ENCODE measurements at places on chromosomes 3 and 15. TPM values are rescaled to one million over a fixed set of nuclear protein-coding genes. Genes with fewer than 3 reads are reported as not detected.

Gene GPR160
- total RNA-seq, result 0.49 TPM

Gene CPN2
- not detected for total RNA-seq

Gene SERINC4
- total RNA-seq, result not detected

Gene FETUB
- total RNA-seq, result not detected

Gene ADAMTSL3
- total RNA-seq, result 0.49 TPM

Gene TMEM212
- total RNA-seq, result not detected

Gene RUVBL1
- total RNA-seq, result 19.5 TPM

DNA sequence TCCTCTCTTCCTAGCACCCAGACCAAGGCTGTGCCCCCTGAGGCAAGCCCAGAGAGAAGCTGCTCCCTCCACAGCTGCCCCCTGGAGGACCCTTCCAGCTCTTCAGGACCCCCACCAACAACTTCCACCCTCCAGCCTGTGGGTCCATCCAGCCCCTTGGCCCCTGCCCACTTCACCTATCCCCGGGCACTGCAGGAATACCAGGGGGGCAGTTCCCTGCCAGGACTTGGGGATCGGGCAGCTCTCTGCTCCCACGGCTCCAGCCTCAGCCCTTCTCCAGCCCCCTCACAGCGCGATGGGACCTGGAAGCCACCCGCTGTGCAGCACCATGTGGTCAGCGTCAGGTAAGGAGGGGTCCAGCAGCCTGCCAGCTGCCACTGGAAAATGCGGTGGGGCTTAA is 5.6 kb downstream of the DISP2 start:
- no peak for DNase-seq

- no peak for DNase-seq
Measured at GRCh38 chr3:15527031-15527459, 5.5 kb upstream of the COLQ start.

- no peak for DNase-seq
Measured at GRCh38 chr3:177742273-177742672, 545.0 kb upstream of the TBL1XR1 start.

DNA sequence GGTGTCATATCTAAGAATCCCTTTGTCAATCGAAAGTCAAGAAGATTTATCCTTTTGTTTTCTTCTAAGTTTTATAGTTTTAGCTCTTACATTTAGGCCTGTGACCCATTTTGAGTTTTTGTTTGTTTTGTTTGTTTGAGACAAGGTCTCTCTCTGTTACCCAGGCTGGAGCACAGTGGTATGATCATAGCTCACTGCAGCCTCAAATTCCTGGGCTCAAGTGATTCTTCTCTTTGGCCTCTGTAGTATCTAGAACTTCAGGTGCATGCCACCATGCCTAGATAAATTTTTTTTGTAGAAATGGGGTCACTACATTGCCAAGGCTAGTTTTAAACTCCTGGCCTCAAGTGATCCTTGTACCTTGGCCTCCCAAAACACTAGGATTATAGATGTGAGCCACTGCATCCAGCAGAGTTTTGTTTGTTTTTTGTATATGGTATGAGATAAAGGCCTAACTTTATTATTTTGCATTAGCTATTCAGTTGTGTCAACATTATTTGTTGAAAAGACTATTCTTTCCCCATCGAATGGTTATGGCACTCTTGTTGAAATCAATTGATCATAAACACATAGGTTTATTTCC is 5.8 kb upstream of the MYO5C start:
- no peak for DNase-seq

DNA sequence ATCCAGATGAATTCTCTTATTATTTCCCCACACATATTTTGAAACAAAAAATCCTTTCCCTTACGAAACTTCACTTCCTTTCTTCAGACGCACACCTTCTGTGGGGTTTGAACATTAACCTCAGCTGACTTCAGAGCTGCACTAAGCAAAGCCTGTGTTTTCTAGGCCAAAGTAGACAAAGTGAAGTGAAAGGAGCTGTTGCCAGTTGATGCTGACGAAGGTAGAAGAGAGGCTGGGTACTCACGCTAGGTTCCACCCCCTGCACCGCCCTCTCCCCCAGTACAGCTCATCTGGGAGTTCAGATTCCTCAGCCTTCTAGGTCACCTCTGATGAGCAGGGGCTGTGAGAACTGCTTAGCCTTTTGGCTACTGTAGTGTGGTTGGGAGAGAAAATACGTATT is 24.1 kb downstream of the DUT start:
- no peak for DNase-seq

GRCh38 chr3:25032344-25032743 is 395.7 kb upstream of the RARB start:
- no peak for DNase-seq

DNA sequence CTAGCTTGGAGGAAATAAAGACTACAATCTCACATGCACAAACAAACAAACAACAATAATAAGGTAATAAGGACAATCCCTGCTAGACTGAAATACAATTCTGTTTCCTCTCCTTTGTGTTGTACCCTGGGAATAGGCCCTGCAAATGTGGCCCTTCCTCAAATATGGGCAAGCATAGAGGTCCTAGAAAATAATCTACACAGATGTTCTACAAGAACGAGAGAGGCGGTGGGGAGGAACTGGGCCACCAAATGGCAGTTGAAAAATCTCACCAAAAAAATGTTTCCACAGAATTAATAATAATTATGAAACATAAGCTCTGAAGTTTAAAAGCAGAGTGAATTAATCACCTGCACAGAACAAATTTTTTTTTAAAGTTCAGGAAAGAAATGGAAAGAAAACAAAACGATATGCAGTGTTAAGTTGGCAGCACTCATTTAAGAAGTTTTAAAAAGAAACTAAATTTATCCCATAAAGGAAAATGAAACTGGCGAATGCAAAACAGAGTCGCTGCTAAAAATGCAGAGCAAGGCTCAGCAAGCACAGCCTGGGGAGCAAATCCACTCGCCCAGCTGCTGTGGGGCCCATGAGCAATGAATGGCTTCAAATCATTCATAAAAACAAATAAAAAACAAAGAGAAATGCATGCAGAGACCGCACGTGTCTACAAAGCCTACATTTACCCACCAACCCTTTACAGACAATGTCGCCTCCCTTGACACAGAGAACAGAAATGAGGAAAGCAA is 475.4 kb downstream of the OCA2 start:
- DNase-seq, result no peak

DNA sequence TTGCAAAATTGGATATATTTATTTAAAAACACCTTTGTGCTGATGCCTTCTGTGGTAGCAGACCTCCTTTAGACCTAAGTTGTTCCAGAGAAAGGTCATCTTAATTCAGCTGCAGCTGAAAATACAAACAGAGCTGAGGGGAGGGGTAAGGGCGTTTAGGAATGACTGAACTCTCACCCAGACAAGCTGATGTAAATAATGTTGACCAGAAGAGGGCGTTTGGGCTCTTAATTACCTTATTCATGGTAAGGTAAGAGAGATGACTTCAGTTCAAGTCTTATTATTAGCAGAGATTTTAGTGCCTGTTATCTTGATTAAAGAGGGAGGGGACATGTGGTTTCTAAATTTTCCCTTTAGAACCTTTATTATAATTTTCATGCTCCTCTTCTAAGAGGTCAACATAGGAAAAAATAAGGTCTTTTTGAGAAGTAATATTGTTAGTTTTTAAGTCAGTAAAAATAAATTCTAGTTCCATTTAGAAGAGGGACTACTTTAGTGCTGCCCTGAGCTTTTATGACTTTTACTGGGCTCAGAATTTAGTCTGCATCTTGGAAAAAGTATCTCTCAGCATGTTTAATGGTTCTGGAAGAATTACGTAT is 46.3 kb downstream of the GPR171 start:
- no peak for DNase-seq

DNA sequence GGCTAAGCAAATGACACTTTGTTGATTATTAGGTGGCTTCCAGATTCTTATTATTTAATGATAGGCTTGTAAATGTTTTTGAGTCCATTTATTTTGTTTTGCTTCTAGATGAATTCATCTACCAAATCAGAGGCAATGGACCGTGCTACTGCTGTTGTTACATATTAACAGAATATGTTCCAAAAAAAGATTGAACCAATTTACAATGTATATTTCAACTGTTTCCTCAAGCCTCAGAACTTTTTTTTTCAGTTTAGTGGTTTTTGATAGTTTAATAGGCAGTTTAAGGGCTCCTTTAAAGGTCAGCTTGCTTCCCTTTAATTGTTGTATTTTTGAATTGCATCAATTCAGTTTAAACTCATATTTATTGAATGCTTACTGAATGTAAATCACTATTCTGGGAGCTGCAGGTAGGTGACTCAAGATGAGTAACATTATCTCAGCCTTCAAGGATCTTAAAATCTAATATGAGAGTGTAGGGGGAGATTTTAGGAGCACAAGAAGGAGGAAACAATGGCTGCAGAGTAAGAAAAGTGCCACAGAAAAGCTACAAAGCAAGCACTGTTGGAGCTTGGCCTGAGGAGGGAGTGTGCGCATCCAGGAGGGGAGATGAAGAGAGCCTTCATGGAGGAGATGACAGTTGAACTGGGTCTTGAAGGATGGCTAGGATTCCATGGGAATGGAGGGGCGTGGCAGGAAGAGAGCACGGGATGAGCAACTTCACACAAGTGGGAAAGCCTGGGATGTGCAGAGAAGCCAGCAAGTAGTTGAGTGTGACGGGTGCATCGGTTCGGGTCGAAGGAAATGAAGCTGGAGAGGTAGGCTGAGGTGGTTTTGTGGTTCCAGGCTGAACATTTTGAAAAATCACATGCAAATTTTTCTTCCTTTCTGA is 14.7 kb downstream of the MAP2K1 start:
- no peak for DNase-seq

DNA sequence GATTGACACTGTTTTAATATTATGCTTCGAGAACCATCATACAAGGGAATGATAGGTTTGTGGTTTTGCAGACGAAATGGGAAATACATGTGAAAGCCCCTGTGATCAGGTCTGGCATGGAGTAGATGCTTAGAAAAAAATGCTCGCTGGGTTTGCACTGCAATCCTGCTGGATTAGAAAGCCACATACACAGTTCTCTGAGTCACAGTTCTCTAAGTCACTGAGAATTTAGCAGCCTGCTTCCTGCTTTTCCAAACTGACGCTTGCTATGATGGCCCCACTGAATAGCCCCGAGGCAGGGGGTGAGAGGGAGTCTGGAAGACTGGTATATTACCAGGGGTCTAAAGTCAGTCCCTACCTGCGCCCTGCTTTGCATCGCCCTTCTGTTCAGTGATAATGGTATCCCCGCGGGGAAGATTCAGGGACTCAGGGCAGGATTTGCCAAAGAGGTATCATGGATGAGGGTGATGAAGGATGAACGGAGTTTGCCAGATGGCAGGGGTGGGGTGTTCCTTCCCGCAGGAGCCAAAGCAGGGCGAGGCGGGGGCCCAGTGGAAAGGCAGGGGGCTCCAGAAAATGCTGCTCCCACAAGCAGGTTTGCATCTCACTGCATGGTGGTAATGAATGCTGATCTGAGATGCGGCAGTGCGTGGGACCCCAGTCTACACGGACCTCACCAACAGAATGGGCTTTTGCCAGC is 82.3 kb downstream of the IQSEC1 start:
- DNase-seq, result no peak

DNA sequence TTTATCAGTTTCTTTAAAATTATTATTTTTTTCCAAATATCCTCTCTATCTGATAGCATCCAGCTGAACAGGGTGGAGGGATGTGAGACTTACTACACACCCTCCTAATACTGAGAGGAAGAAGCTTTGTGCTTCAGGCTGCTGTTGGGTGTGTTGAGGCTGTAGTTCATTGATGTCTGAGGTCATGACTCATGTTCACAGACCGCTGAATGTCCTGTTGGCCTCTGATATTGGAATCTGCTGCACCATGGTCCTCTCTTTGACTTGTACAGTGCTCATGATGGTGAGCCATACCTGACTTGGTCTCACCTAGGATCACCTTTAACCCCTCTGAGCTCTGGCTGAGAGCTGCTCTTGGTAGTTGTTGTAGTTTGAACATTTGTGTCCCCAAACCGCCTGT is 302.9 kb downstream of the SATB1 start:
- DNase-seq, result no peak

DNA sequence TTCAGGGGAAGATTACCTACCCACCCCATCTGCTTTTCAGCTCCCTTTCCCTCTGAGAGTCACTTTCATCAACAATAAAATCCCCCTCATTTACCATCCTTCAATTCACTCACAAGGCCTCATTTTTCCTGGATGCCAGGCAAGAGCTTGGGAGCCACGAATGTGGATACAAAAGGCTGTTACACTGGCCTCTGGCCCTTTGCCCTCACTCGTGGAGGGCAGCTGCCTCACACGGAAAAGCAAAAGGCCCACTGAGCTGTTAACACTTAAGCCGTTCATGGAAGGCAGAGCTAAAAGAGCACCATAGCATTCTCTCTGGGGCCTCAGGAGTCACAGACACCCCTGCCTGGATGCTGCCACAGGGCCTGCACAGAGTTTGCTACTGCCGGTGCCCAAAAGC is 102.4 kb upstream of the TUSC7 start:
- DNase-seq, result no peak

GRCh38 chr3:42192334-42193200 is 73.4 kb downstream of the CCK start:
- DNase-seq, result no peak

GRCh38 chr15:66071921-66072295 is 181.6 kb downstream of the MEGF11 start:
- no peak for DNase-seq
